ENCODE measurements at places on chromosomes 7 and 10.

- DNase-seq, result no peak
Measured at GRCh38 chr7:74294191-74294998, 5.2 kb downstream of the CLIP2 start.

DNA sequence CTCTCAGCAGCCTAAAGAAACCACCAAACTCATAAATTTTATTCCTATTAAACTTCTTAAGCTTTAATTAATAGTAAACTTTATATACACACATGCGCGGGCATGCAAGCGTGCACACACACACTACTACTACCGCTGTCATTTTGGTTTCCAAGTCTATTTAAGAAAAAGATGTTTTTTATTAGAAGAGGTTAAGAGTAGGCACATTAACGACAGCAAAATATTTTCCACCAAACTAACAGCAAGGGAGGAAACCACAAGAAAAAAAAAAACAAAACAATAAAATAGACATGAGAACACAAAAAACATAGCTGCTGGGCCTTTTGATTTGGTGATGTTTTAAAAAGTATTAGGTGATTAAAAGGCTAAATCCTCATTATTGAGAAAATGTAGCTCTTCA lies 28.6 kb downstream of the RTKN2 start:
- peak; percentile 24 for DNase-seq

DNA sequence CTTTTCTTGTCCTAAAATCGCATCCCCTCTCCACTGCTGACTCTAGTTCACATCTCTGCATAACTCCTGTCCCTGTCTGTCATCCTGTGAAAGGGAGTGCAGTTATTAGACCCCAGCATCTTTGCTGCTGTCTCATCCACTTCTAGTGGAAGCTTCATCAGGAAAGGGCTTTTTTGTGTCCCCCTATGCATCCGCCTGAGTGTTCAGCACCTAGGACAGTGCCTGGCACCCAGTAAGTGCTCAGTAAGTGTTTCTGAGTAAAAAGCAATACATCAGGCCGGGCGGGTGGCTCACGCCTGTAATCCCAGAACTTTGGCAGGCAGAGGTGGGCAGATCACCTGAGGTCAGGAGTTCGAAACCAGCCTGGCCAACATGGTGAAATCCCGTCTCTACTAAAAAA lies 211.8 kb upstream of the FOXK1 start:
- DNase-seq, result no peak

- no peak for DNase-seq
Measured at GRCh38 chr7:92319243-92319642, 73.5 kb downstream of the ANKIB1 start.

- peak; percentile 80 for DNase-seq
Measured at GRCh38 chr10:50621968-50622705, 1.6 kb downstream of the SGMS1 start.

DNA sequence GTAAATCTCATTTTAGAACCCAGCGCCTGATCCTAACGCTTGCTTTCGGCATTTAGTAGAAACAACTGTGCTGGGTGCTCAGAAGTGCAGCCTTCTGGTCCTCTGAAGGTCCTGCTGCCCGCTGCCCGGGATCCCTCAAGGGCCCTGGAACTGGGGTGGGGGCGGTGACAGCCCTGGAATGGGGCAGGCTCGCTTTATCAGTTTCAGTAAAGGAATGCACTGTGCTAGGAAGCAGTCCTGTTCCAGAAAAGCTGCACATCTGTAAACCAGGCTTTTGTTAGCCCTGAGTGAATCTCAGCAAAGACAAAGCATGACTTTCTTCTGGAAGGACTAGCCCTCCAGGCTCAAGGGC lies 254.6 kb downstream of the TNS3 start:
- DNase-seq, result no peak

GRCh38 chr7:99099499-99100077 lies 44.3 kb downstream of the SMURF1 start:
- DNase-seq, result no peak

DNA sequence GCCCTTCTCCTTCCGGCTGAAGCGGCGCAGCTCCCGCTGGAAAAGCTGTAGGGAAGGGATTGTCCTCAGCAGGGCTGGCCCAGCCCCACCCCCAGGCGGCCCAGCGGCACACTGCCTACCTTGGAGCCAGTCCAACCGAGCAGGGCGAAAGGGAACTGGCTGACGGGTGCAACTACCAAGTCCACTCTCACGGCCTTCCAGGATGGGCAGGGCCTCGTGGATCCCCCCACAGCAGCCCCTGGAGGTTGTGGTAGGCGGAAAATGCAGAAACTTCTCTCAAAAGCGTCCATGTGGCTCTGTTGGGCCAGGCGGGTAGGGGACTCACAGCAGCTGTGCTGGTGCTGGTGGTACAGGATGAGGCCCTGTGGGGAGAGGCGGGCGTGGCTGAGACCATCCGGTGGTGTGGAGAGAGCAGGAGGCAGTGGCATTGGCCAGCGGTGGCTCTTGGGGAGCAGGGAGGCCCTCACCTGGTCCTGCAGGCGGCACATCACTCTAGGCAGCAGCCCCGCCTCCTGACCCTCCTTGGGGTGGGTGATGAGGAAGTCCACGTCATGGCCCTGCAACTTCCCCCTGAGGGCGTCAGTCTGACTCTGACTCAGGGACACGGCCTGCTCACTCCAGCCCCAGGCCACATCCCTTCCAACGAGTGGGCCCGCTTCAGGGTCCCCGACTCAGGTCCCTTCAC lies 8.4 kb upstream of the PGAM2 start:
- no peak for DNase-seq

DNA sequence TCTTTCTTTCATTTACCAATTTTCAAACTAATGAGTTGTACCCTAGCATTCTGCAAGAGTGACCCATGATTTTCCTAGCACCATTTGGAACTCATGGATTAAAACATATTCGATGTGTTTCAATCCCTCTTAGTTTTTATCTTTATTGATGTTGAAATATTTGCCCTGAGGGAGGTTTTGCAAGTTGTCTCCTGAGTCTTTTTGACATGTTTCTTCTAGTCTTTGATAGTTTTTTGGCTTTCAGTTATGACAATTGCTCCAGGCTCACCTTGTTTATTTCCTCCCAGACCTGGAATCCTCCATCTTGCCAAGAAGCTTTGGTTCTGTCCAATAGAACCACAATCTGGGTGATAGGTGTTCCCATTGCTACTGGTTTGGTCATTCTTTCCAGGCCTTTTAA lies 327.8 kb downstream of the WDR11 start:
- DNase-seq, result no peak
